ENCODE measurements at places on chromosomes 2 and 18.

DNA sequence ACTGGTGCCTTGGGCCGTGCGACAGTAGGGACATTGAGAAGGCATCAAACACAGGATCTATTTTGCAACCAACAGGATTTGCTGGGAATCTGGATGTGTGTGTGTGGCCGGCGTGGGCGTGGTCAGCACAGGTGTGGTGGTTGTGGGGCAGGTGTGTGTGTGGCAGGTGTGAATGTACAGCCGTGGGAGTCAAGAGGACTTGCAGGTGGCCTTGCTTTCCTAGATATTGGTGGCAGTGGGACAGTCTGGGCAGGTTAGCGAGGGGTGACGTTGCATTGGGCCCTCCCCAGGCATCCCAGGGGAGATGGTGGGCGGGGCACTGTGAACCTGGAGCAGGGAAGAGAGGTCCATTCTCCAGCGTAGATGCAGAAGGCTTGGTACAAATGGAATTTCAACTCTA lies 3.2 kb upstream of the LIMS2 start:
- DNase-seq: no peak

- DNase-seq: no peak
These were observed 226.9 kb upstream of the NXPH2 start for GRCh38 chr2:139007130-139007529.

DNA sequence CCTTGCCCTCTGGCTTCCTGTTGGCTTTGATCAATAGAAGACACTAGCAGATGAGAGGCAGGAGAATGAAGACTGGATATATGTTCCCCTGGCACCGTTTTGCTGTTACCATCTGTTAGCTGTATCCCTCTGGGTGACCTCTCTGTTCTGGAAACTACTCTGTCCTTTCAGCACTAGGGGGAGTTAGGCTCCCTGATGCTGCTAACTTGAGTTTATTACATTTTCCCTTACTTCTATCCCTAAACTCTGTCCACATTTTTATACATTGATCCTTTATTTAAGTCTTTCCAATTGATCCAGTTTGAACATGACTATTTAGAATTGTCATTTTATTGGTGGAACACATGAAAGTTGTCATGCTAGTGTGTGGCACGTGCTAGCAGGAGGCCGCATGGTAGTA lies 1014.3 kb upstream of the CDH2 start:
- DNase-seq: no peak

- DNase-seq: no peak
These were observed 29.3 kb upstream of the CYP20A1 start for GRCh38 chr2:203209538-203209937.

DNA sequence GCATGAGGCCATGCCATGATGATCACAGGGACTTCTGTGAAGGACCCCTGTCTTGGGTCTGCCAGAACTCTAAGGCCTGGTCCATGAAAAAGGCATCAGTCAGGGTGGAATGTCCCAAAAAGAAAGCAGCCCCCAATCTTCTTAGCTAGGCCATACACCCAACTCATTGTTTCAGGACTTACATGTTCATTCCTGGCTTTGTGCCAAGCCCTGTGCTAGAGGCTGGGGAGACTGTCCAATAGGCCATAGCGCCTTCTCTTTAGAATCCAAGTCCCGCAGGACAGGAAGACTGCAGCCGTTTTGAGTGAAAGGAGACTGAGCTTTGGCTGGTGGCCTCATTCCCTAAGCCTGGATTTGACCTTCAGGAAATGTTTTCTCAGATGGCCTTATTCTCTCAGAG lies 247.3 kb downstream of the PRKCE start:
- no peak for DNase-seq

- no peak for DNase-seq
These were observed 457.1 kb downstream of the LPIN1 start for GRCh38 chr2:12203528-12203927.

GRCh38 chr2:72082021-72082601 lies 65.6 kb downstream of the CYP26B1 start:
- no peak for DNase-seq
